ENCODE measurements at places on chromosomes 7 and 10.
A peak's percentile ranks its signal among the peaks of the same experiment; 100 is the strongest.

GRCh38 chr7:47351233-47352154, 230.4 kb downstream of the TNS3 start:
- ATAC-seq: no peak

DNA sequence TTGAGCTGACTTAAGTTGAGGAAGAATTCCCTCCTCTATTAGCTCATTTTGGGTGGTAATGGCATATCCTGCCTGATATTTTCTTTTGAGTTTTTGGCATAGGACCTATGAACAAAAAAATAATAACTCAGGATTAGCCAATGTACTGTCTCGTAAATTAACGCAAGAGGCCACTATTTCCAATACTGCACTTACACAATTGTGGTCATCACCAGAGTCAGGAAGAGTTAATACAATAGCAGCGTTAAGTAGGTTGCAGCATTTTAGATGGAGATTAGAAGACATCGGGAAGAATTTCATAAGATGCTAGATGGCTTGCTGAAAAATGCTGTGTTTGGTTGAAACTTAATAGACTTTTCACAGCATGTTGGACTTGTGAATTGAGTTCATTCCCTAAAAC, 36.4 kb downstream of the ANTXRL start:
- ATAC-seq: no peak

GRCh38 chr10:132112611-132113010, 46.9 kb downstream of the JAKMIP3 start:
- ATAC-seq: no peak

DNA sequence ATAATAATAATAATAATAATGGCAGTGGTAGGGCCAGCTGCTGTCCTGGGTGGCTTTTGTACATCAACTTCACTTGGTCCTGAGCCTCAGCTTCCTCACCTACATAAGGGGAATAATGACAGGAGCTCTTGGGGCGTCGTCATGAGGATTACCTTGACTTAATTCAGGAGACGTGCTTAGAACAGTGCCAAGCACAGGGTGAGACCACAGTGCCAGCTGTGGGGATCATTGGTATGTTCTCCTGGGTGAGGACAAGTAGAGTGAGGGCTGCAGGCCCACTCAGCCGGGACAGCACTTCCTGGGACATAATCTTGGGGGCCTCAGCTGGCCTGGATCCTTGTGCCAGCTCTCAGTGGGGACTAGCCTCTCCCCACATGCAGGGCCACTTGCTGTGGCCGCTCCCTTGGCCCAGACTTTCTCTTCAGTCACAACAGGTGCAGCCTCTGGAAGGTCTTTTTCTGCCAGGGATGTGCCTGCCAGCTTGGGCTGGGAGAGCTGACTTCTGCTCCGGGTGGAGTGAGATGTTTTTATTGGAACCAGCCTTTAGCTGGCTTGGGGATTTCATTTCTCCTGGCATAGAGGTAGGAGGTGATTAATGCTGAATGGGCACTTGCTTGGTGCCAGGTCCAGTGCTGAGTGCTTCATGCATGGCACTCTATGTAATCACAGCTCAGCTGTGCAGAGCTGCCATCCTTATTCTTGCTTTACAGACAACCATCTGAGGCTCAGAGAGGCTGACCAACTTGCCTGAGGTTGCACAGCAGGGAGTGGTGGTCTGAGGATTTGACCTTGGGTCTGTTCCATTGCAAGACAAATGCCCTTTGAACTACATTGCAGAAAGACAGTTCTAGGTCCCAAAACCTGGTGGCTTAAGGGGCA, 45.3 kb downstream of the TSPAN15 start:
- ATAC-seq: no peak

- no peak for ATAC-seq
Measured at GRCh38 chr7:25805027-25805687, 346.8 kb upstream of the NFE2L3 start.

DNA sequence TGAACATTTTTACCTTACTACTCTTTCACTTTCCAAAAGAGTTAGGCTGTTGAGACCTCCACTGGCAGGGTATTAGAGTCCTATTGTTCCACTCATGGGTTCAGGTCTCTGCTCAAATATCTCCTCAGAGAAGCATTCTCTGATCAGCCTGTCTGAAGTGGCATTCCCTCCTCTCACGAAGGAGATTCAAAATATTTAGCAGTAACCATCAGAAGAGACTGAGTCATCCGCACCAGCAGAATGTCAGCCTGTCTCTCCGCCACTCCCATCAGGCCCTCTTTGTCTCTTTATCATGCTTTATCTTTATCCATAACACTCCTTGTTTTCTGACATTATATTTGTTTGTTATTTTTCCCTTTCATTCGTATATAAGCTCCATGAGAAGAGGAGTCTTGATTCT, 79.1 kb downstream of the AASS start:
- no peak for ATAC-seq

- no peak for ATAC-seq
Measured at GRCh38 chr10:73863039-73863817, 11.1 kb downstream of the CAMK2G start.

DNA sequence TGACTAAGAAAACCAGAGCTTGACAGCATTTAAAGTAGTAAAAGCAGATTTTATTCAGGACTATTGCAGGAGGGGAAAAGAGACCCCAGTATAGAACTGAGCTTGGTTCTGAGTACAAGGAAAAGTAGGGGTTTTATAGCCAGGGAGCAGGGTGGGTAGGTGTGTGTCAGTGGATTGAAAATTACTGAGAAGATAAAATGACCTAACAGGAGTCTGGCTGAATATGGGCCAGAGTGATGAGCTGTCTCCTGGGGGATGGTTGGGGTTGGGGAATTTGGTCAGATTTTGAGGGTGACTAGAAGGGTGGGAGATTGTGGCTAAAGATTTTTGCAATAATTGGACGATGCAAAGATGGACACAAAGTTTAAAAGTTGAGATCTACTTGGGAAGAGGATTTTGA, 114.0 kb downstream of the ST7 start:
- ATAC-seq: no peak

GRCh38 chr7:49497471-49497870, 276.0 kb upstream of the VWC2 start:
- ATAC-seq: no peak

DNA sequence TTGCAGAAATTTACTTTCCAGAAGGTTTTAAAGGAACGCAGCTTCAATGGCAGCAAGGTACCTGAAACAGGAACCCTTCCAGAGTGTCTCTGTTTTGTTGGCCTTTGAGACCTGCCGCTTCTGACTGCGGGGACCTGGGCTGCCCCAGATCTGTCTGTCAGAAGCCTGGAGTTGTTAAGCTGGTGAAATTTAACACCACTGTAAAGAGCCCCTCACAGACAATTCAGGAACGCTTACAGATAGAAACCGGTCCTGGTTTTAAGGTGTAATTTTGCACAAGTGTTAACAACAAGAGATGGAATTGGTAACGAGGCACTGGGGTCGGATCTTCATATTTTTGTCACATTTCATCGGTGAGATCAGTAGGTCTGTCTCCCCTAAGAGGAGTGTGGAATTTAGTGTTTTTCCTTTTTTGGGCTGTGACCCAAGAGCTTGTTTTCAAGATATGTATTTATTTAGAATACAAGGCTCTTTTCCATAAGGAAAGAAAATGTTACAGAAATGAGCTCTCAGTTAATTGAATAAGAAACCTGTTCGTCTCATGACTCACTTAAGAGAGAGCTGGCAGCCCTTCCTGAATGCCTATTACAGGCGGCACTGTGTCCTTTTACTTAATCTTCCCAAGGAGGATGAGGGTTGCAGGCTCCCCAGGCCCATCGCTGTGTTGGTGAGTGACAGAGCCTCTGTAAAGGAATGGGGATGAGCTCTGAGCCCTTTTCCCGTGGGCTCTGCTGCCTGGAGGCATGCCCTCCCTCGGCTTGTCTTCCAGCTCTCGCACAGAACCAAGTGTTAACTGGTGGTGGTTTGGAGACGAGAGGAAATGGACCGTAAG, 168.7 kb downstream of the CUX1 start:
- no peak for ATAC-seq

DNA sequence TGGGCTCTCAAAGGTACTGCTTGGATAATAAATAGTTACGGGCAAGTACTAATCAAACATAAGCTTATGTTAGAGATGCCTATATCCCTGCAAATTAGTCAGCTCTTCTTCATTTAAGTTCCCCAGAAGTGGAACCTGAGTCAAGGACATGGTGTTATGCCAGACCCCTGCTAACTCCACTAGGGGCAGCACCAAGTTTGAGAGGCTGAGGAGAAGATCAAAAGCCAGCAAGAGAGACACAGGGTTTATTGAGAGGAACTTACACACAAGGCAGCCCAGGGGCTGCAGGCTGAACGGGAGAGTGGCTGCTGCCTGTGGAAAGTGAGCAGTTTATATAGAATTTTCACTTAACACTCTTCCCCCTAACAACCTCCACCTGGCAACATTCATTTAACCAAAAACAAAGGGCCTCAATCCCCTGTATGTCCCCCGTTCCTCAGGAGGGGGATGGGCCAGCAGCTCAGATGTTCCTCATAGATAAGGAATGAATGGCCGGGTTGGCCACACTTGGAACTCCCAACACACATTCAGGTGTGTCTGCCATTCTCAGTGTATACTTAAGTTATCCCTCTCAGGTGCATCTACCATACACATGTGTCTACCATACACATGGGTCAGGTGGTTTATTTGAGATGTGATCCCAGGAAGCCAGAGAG, 62.6 kb upstream of the GHITM start:
- ATAC-seq: no peak

DNA sequence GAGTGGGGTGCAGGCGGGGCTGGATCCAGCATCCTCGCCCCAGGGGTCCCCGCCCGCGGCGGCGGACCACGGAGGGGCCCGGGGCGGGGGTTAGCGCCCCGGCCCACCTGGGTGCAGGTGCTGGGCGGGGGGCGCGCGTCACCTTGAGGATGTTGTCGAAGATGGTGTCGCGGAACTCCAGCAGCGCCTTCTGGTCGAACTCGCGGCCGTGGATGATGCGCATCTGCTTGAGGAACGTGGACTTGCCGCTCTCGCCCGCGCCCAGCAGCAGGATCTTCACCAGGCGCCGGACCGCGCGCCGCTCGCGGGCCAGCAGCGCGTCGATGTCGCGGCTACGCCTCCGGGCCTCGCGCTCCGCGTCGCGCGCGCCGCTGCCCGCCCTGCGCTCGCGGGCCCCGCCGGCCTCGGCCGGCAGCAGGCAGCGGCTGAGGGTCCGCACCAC, 376 bp downstream of the GNA12 start:
- peak; percentile 18 for ATAC-seq

DNA sequence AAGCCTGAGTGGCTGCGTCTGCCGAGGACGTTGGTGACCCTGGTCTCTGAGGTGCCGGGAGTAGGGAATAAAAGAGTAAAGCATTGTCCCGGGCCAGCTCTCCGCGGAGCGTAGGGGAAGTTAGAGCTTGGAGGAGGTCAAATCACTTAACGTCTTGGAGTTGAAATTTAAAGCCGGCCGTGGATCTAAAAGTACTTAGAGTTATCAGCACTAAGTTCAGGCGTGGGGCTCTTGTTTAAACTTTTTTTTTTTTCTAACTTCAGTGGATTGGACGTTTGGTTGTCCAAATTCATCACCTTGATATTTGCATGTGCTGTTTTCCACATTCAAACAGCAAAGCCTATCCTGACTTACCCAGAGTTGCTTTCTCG, 700 bp downstream of the NIPSNAP2 start:
- no peak for ATAC-seq

GRCh38 chr7:7327423-7327822, 145.1 kb downstream of the C1GALT1 start:
- ATAC-seq: no peak

DNA sequence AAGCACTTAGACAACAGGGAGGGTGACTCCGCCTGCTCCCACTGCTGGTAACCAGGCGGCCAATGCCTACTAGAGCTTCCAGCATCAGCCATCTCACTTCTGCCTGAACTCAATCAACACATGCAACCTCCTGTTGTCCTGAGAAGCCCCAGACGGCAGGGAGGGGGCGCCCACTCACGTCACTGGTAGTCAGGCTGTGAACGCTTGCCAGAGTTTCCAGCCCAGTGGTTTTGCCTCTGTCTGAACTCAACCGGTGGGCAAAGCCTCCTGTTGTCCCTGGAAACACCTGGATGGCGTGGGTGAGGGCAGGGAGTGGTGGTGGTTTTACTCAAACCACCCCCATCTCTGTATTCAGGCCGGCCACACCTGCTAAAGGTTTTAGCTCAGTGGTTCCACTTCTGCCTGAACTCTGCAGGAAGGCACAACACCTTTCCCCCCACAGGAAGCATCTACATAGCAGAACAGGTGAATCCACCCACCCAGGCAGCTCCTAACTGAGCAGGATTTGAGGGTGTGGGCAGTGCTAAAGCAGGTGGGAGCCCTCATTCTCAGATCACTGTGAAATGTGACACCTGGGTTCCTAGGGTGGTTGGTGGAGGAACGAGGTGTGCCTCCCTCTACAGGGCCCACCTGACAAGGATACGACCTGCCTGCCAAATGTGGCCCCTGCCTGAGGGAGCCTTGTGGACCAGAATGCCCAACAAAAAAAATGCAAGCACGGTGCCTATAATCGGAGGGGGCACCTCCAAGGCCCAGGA, 563.0 kb upstream of the SEMA3D start:
- ATAC-seq: no peak

- ATAC-seq: peak; percentile 57
Measured at GRCh38 chr7:44936322-44936721, 42.5 kb downstream of the MYO1G start.

GRCh38 chr7:156397249-156397648, 243.3 kb upstream of the RNF32 start:
- ATAC-seq: no peak

GRCh38 chr10:126533644-126534043, 136.8 kb downstream of the C10orf90 start:
- no peak for ATAC-seq

DNA sequence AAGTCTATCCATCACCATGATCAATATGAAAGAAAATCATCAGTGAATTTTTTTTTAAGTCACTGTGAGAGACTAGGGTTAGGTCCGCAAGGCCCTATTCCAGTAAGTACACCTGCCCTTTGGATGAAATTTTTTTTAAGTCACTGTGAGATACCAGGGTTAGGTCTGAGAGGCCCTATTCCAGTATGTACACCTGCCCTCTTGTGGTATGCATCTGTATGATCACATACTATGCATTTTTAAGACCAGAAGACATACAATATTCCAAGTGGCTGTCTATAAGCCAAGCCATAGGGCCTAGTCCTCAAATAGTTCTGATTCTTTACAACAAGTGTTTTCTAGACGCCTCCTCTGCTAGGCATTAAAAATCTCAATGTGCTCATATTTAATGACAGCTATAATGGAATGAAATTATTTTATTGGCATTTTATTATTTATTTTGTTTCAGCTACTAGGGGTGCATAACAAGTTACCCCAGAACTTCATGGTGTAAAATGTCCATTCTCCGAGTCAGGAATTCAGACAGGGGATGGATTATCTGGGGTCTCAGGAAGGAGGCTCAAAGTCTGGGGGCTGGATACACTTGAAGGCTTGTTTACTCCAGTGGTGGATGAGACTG, 53.1 kb downstream of the TEX36 start:
- no peak for ATAC-seq

GRCh38 chr10:43202224-43202656, 64.0 kb downstream of the CSGALNACT2 start:
- ATAC-seq: peak; percentile 59

DNA sequence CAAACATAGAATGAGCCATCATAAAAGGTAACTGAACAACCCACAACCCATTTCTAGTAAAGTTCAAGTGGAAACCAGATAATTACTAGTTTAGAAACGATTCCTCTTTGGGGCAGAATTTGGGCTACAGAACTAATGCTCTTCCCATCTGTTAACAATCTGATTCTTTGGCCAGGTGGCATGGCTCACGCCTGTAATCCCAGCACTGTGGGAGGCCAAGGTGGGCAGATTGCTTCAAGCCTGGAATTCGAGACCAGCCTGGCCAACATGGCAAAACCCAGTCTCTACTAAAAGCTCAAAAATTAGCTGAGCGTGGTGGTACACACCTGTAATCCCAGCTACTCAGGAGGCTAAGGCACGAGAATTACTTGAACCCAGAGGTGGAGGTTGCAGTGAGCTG, 18.5 kb downstream of the CYP51A1 start:
- no peak for ATAC-seq

GRCh38 chr7:29396563-29396962, 167.1 kb upstream of the PRR15 start:
- ATAC-seq: no peak

Measured in activated T-helper 17 cell treated with anti-CD3 and anti-CD28 coated beads, Interleukin-2, amount 50 U/mL, for 72 hours (primary cell).